ENCODE measurements at places on chromosomes 6 and 20.
A peak's percentile ranks its signal among the peaks of the same experiment; 100 is the strongest.

DNA sequence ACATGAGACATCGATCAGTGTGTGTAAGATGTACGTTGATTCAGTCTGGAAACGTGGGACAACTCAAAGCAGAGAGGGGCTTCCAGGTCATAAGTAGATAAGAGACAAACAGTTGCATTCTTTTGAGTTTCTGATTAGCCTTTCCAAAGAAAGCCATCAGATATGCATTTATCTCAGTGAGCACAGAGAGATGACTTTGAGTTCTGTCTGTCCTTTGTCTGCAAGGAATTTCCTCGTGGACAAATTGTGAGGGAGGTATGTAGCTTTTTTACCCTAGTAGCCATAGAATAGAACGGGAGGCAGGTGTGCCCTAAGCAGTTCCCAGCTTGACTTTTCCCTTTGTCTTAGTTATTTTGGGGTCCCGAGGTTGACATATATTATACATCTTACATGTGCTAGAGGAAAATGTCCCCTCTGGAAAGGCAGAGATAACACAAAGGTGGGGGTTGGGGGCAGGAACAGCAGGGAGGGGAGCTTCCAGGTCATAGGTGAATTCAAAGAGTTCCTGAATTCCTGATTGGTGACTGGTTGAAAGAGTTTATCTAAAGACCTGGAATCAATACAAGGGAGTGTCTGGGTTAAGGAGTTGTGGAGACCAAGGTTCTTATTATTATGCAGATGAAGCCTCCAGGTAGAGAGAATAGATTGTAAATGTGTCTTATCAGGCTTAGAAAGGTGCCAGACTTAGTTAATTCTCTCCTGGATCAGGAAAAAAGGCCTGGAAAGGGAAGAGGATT lies 237.0 kb downstream of the NFATC2 start:
- no peak for DNase-seq

DNA sequence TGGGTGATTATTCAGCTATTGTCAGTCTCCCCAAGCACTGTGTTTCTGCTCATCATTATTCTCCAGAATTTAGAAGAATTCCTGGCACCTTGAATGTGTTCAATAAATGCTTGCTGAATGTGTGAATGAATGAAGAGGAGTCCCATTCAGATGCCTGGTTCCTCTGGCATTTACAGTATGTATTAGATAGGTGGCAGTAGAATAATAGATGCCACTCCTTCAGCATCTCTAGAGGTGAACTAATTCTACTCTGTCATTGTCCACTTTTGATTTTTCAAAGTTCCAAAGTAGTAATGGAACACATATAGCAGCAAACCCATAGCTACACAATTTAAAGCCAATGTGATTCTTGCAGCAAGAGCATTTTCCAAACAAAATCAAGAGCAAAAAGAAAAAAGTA lies 118.9 kb upstream of the CEP162 start:
- DNase-seq = no peak

- no peak for DNase-seq
Observed at GRCh38 chr6:36329798-36330291, 6.8 kb downstream of the BNIP5 start.

GRCh38 chr6:14612016-14612980 lies 494.7 kb downstream of the CD83 start:
- no peak for DNase-seq

- no peak for DNase-seq
Observed at GRCh38 chr6:105400501-105400900, 2.4 kb downstream of the PREP start.

DNA sequence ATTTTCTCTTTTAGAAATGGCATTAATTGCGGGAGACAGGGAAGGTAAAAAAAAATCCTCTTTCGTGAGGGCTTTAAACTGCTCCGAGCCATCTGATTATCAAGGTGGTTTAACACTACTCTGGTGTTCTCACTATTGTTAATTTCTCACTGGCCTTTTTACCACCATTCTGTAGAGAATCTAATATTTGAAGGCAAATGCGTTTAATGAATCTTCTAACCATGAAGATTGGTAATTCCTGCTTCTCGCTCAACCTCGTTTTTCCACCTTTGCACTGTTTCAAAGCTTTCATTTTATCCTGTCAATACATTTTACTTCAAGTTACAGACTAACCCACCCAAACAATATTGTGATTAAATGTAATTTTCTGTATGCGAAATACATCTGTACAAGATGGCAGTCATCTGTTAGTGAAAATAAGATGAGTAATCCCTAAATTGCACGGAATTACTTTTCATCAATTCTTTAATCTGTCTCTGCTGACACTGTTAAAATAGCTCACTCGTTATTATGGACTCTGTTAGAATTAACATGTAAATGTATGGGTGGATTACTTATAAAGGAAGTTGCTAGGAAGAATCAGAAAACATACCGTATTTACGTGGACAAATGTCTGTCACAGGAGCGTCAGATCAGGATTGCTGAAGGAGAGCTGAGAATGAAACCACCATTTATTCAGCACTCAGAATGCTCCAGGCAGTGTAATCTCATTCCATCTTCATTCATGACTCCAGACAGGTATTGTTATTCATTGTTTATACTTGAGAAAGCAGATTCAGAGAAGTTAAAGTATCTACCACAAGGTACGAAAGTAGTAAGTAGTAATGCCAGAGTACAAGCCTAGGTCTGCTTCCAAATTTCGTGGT lies 1.1 kb upstream of the LCA5 start:
- no peak for DNase-seq

DNA sequence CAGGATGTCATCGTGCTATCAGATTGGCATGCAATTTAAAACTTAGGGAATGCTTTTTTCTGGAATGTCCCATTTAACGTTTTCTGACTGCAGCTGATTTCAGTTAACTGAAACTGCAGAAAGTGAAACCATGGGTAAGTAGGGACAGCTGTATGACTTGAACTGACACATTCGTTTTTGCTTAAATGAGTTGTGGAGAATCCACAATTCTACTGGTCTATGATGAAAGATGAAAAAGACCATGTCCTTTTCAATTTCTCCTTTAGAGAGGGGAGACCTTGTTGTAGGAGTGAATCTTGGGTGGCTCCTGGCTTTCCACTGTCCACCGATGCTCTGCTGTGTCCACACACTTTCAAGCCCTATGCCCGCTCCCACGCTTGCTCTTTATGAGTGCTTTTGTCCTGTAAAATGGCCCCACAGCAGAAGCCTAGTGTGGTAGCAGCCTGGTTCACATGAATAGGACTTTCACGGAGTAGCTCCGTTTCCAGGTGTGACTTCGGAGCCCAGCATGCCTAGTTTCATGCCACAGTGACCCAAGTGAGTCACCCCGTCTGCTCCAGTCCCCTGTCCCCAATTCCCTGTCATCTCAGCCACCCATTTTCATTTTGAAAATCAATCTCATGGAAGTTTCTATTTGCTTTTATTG lies 21.9 kb downstream of the DYNLT1 start:
- DNase-seq = no peak

- no peak for DNase-seq
Observed at GRCh38 chr20:663315-664090, 10.5 kb upstream of the SRXN1 start.

DNA sequence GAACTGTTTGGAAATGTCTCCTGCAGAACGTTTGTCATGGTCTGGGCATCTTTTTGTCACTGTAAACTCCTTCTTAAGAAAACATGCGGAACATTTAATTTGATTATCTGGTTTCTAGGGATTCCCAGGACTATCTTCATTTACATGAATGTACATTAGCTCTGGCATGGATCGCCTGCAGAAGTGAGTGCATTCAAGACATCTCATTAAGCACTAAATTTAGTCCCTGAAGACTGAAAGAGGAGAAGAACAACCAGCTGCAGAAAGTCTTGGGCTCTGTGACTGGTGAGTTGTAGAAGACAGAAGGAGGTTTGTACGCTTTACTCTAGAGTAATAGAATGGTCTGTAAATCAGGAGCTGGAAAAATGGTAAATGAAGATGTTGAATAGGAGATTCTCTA lies 540.7 kb downstream of the BCKDHB start:
- no peak for DNase-seq

GRCh38 chr20:17790296-17790695 lies 90.5 kb downstream of the BANF2 start:
- no peak for DNase-seq

DNA sequence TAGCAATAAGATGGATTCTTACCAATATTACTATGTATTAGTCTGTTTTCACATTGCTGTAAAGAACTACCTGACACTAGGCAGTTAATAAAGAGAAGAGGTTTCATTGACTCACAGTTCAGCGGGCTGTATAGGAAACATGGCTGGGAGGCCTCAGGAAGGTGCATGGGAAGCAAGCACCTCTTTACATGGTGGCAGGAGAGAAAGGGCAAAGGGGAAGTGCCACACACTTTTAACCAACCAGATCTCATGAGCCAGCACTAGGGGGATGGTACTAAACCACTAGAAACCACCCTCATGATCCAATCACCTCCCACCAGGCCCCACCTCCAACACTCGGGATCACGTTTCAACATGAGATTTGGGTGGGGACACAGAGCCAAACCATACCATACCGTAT lies 40.7 kb upstream of the CCDC167 start:
- no peak for DNase-seq

DNA sequence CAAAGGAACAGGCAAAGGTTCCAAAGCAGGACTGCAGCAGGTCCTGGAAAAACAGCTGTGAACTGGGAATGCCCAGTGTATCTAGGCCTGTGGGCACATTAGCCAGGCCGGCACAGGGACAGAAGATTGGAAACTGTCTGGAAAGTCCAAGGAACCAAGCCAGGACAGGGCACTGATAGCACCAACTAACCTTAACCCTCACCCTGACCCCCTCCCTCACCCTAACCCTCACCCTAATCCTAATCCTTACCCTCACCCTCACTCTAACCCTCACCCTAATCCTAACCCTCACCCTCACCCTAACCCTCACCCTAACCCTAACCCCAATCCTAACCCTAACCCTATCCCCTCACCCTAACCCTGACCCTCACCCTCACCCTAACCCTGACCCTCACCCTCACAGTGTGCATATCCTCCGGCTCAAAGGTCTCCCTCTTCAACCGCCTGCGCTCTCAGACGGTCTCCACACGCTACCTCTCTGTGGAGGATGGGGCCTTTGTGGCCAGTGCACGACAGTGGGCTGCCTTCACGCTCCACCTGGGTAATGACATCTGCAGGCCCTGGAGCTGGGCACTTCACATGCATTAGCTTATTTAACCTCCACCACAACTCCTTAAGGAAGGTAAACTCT lies 5.1 kb upstream of the MATN4 start:
- no peak for DNase-seq

- DNase-seq = no peak
Observed at GRCh38 chr6:85576476-85576875, 17.2 kb downstream of the SNX14 start.

GRCh38 chr6:9522101-9522500 lies 892.8 kb downstream of the TFAP2A start:
- no peak for DNase-seq

- no peak for DNase-seq
Observed at GRCh38 chr6:161598896-161599295, 325.0 kb upstream of the AGPAT4 start.

GRCh38 chr6:29982097-29982496 lies 39.8 kb downstream of the HLA-A start:
- no peak for DNase-seq

DNA sequence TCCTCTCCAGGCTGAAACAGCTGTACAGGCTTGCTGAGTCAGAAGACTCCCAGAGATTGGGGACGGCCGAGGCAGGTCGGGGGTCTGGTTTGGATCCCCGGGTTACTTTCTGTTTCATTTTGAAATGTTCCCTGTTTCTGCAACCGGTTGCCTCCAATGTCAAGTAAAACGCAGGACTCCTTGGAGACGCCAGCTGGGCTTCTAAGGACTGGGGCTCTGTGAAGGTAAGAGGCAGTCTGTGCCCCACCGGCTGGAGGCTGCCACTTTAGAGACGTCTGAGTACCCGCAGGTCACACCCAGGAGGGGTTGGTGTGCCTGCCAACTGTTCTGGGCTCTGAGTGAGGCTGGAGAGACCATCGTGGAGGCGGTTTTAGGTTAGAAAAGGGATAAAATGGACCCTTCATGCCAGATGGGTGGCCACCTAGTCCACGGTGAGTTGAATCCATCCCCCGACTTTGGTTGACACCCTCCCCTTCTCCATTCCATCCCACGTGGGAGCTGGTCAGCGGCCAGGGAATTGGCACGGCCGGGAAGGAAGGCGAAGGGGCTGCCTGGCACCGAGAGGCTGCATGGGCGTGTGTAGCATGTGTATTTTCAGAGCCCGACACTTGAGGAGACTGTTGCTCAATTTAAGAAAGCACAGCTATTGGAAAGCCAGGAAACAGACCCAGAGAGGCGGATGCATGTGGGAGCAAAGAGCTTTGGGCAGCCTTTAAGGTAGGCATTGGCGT lies 240.9 kb downstream of the PHACTR1 start:
- peak; percentile 12 for DNase-seq

GRCh38 chr6:46848684-46849360 lies 55.6 kb downstream of the MEP1A start:
- DNase-seq = peak; percentile 39

- DNase-seq = no peak
Observed at GRCh38 chr6:31120151-31120915, at the start of gene CDSN. TSS of gene CDSN (minus strand) at chr6:31120446. CDS start at chr6:31120419, 27 bp downstream.

DNA sequence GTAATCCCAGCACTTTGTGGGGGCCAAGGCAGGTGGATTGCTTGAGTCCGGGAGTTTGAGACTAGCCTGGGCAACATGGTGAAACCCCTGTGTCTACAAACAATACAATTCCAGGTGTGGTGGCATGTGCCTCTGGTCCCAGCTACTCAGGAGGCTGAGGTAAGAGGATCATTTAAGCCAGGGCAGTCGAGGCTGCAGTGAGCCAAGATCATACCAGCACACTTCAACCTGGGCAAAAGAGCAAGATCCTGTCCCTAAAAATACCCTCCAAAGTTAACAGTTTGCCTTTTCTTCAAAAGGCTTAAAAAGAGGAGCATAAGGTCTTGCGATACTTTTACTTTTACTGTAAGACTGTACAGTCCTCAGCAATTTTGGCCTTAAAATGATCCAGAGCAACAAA lies 10.7 kb upstream of the SPTLC3 start:
- DNase-seq = no peak

GRCh38 chr6:163415620-163416556 lies 1.4 kb downstream of the QKI start:
- DNase-seq = no peak

DNA sequence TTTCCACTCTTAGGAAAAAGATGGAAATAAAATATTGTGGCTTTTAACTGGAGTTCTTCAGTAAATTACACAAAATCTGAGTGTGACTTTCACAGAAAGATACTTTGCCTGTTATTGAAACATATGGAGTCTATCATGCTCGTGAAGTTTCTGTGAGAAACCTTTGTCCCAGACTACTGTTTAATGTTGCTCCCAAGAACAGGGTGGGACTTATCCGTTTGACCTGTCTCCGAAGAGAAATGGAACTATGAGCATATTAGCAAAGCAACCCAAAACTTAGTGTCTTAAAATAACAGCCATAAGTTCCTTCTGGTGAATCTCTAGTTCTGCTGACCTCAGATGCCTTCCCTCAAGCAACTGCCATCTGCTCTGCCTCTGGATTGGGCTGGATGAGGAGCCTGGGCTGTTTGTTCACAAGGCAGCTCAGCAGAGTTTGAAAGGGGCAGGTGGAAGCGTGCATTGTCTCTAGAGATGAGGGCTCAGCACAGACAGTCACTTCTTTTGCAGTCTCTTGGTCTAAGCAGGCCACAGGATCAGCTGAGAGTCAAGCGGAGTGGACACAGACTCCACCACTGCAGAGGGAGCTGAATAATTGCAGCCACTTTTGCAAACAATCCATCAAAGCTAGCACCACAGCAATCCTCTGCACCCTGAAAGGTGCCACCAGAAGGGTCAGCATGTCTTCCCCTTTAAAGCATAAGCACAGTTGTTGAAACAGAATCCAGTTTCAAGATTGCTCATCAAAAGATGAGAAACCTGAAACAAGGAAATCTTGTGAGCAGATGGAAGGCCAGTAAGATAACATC lies 52.8 kb downstream of the MYB start:
- no peak for DNase-seq
